Right atrium auricular region (tissue), 2 donors: ENCODE measurements at places on chromosomes 5 and 9. TPM values are rescaled to one million over a fixed set of nuclear protein-coding genes. Genes with fewer than 3 reads are reported as not detected.

GRCh38 chr9:79254900-79255650 lies 316.7 kb upstream of the TLE4 start:
- H3K36me3 ChIP-seq, result no peaks in the 10 kb centered on the region
- H3K4me3 ChIP-seq, result no peak overlapping the region
- no peaks in the 10 kb centered on the region for H3K4me1 ChIP-seq
- no peak overlapping the region for H3K27ac ChIP-seq
- H3K27me3 ChIP-seq, result no peaks in the 10 kb centered on the region

Gene GFI1B
- not detected for total RNA-seq

Gene OR13C2
- total RNA-seq, result not detected

Gene RLN1
- total RNA-seq, result 0.71 TPM

- H3K27ac ChIP-seq, result no peak overlapping the region
- no peaks in the 10 kb centered on the region for H3K36me3 ChIP-seq
- no peak overlapping the region for H3K4me3 ChIP-seq
- DNase-seq, result no peak
- H3K4me1 ChIP-seq, result no peaks in the 10 kb centered on the region
Observed at GRCh38 chr5:172299916-172300439, 16.4 kb upstream of the UBTD2 start.

DNA sequence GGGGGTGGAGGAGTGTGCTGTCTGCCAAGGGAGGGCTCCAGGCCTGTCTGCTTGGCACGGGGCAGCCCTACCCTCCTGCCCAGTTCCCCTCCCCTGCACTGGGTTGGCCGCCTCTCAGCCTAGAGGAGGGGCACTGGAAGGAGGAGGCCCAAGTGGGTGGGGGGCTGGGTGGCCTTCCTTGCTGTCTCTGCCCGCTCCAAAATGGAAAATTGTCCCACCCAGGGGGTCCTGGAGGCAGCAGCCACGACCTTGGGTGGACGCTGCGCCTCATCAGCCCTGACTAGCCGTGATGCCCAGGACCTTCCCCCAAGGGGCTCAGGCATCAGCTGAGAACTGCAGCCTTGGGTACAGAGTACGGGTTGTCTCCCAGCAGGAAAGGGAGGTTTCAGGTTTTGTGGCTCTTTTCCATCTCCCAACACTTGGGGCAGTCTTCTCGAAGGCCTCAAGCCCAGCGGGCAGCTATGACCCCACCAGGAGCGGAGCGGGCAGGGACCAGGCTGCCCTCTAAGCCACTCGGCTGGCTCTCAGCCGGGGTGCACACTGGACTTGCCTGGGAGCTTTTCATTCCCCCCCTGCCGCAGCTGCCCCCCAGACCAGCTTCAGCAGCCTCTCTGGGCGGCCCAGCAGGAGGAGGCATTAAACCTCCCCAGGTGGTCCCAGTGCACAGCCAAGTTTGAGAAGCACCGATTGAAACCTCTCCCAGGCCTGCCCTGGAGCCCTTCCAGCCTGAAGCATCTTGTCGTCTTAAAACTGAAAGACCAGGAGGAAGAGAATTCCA lies 20.6 kb downstream of the NTNG2 start:
- no peaks in the 10 kb centered on the region for H3K27me3 ChIP-seq
- H3K4me1 ChIP-seq, result peaks cover 22% of the 10 kb centered on the region
- peak overlapping the region; percentile 82 for H3K27ac ChIP-seq
- H3K4me3 ChIP-seq, result no peak overlapping the region
- H3K36me3 ChIP-seq, result no peaks in the 10 kb centered on the region

DNA sequence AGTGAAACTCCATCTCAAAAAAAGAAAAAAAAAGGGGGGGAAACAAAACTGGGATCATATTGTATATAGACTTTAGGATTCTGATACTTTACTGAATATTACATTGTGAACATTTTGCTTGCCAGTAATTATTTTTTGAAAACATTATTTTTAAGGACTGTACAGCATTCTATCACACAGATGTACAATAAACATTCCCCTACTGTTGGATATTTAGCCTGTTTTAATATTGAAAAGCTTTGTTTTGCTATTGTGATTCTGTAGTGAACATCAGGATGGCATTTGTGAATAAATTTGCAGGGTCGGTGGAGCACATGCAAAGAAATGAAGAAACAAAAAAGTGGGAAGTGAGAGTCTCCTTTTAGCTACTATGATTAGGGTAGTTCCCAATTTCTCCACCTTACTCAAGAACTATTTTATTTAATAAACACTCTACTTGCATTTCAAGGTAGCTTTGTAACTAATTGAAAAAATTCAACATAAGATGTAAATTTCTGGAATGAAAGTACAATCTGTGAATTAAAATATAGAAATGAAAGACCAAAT lies 18.7 kb downstream of the RASGRF2 start:
- no peak overlapping the region for H3K4me3 ChIP-seq
- H3K36me3 ChIP-seq, result no peaks in the 10 kb centered on the region
- DNase-seq, result no peak
- H3K27ac ChIP-seq, result no peak overlapping the region
- H3K27me3 ChIP-seq, result no peaks in the 10 kb centered on the region

- H3K4me3 ChIP-seq, result no peak overlapping the region
- no peak for DNase-seq
- H3K4me1 ChIP-seq, result no peaks in the 10 kb centered on the region
- no peaks in the 10 kb centered on the region for H3K27me3 ChIP-seq
Observed at GRCh38 chr5:112084149-112084548, 327.2 kb upstream of the NREP start.

- H3K4me1 ChIP-seq, result no peaks in the 10 kb centered on the region
- no peak for DNase-seq
- H3K27me3 ChIP-seq, result no peaks in the 10 kb centered on the region
Observed at GRCh38 chr5:33072296-33072695, 361.2 kb downstream of the NPR3 start.

Gene SEMA6A
- total RNA-seq, result 3.9 TPM

Gene MEIKIN
- total RNA-seq, result not detected

DNA sequence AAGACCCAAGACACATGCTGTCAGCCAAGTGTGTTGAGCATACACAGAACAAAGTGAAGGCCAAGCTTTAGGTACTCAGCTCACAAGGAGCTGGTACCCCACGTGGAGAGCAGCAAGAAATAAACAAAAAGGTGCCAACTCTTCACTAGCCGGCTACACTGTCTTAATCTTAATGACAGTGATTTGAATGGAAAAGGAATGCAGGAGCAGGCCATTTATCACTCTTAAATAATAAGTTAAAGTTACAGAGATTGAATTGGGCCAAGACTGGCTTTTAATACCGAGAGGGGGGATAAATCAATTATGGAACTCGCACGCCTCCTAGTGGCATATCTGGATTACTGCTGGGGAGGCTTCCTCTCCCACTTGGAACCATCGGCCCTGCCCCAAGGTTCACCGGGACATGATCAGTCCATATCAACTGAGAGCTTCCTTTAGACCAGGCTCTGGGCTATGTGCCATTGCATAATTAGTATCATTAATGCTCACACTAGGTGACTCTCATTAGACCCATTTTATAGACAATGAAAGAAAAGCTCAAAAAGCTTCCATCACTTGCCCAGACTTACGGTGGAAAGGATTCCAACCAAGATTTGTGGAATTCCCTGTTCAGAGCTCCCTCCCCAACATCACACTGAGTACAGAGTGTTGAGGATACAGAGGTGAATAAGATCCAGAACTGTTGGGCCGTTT lies 94.0 kb downstream of the ACTL7B start:
- DNase-seq, result peak; percentile 70
- H3K4me3 ChIP-seq, result no peak overlapping the region
- no peaks in the 10 kb centered on the region for H3K27me3 ChIP-seq
- H3K27ac ChIP-seq, result no peak overlapping the region

GRCh38 chr9:5191985-5192384 lies 6.5 kb upstream of the INSL6 start:
- no peaks in the 10 kb centered on the region for H3K4me1 ChIP-seq
- no peak for DNase-seq
- H3K27me3 ChIP-seq, result no peaks in the 10 kb centered on the region
- H3K27ac ChIP-seq, result no peak overlapping the region
- no peak overlapping the region for H3K4me3 ChIP-seq

Gene LHX3
- total RNA-seq, result 0.16 TPM

DNA sequence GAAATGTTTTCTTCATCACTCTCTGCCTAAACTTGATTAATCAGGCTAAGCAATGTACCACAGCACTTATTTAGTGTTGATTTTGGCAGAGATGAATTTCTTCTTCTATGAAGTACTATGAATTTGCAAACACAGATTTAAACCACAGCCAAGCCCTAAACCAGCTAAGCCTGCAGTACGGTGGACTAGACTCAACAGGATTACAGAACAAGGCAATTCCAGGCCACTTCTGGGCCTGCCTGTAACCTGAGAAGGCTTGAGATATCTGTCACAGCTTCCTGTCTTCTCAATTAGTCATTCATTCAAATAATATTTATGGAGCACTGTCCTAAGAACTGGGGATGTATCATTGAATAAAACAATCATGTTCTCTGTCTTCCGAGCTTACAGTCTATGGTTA lies 32.4 kb upstream of the CAST start:
- H3K36me3 ChIP-seq, result no peaks in the 10 kb centered on the region
- no peaks in the 10 kb centered on the region for H3K27me3 ChIP-seq
- no peak overlapping the region for H3K4me3 ChIP-seq

Gene BTNL8
- total RNA-seq, result 0.59 TPM

Gene PCDHB6
- total RNA-seq, result 0.12 TPM

DNA sequence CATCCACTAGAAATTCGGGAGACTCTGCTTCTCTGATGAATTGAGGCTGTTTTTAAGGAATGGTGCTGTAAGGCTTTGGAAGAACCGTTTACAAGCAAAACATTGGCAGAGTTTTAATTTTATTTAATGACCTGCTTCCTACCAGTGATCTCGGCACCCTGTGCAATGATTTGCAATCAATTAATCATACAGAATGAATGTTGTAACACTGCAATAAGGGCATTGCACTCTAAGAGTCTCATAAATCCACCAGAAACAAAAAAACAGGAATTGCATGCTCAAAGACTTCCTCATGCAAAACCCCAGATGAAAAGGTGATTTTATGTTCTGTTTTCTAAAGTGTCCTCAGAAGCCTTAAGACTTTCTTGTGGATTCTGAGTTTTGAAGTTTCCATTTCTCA lies 295.7 kb downstream of the ARHGEF28 start:
- no peak overlapping the region for H3K27ac ChIP-seq
- DNase-seq, result no peak
- H3K36me3 ChIP-seq, result no peaks in the 10 kb centered on the region
- no peaks in the 10 kb centered on the region for H3K4me1 ChIP-seq
- H3K27me3 ChIP-seq, result no peaks in the 10 kb centered on the region

Gene TNFSF15
- not detected for total RNA-seq

DNA sequence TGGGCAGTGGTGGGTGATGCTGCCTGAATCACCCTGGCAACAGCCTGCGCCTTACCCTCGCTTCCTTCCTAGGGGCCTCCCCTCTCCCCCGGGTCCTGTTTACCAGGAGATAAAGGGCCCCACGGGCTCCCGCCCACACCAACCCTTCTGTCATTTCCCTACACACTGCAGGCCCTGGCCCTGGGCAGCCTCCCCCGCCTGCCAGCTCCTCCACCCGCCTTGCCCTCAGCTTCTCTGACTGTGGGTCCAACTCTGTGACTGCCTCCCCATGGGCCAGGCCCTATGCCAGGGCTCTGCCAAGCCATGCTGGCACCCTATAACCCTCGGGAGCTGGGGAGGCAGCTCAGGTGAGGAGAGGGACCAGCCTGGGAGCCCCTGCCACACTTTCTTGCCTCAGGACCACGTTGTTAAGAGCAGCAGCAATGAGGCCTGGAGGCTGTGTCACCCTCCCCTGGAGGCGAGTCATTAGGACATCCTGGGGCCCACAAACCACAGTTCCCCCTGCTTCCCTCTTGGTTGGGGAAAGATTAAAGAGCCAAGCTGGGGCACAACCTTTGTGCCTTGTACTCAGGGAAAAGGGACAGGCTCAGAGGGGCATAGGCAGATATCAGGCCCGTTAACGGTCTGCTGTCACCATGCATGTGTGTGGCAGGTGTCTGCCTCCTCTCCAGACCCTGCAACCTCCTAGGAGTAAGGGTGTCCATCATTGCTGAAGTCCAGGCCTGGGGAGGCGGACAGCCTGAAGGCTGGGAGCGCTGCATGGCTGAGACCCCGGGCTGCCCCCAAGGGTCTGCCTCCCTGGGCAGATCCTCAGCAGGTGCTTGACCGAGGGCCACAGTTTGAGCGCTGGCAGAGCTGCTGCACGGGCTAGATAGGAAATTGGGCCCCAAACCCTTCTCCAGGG lies 2.8 kb downstream of the MGAT4B start:
- H3K4me1 ChIP-seq, result peaks cover 48% of the 10 kb centered on the region
- DNase-seq, result no peak
- H3K36me3 ChIP-seq, result peaks cover 23% of the 10 kb centered on the region
- no peaks in the 10 kb centered on the region for H3K27me3 ChIP-seq
- H3K27ac ChIP-seq, result no peak overlapping the region

DNA sequence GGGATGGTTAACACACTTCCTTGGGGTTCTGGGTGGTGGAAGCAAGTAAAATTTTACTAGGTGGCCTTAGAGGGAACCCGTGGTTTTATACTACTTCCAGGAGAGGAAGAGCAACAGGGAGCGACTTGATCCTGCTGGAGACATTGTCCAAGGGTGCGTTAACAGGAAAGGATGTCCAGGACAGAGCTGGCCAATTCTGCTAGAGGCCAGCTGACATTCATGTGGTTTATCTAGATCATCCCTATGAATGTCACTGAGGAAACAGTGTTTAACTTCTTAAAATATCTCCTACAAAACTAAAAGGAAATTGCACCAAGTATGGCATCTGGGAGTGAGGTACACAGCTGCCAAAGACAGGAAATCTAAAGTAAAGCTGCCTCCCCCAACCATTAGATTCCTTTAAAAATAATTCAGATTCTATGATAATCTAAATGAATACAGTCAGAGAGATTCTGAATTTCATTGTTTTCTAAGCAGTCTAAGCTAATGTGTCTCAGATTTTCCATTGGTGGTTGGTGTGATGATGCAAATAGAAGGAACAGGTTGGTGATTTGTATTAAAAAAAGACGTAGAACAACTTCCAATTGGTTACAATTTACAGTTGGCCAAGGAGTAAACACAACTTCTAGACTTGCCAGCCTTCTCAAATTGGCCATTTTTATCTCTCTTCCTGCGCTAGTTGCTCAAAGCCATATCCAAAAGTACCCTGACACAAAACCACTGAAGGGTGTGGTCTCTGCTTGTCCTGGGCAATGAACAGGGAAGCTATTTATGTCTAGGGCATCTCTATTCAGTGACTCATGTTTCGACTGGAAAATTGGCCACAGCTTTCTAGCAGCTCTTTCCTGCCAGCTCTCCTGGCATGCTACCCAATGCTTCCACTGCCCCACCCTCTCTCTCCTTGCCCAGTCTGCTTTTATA lies 574.7 kb upstream of the MEF2C start:
- peak overlapping the region; percentile 77 for H3K27ac ChIP-seq
- DNase-seq, result peak; percentile 59
- no peak overlapping the region for H3K4me3 ChIP-seq
- H3K27me3 ChIP-seq, result no peaks in the 10 kb centered on the region
- H3K4me1 ChIP-seq, result peaks cover 20% of the 10 kb centered on the region
- no peaks in the 10 kb centered on the region for H3K36me3 ChIP-seq
